RKO (cell line): ENCODE measurements at places on chromosomes 3 and 15.

DNA sequence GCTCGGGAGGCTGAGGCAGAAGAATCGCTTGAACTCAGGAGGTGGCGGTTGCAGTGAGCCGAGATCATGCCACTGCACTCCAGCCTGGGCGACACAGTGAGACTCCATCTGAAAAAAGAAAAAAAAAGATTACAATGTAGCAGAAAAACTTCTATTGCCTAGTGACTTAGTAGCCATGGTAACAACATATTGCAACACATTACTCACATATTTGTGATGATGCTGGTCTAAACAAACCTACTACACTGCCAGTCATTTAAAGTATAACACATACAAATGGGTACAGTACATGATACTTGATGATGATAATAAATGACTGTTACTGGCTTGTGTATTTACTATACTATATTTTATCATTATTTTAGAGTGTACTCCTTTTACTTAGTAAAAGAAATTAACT, 125.6 kb downstream of the PLOD2 start:
- DNase-seq = peak; percentile 8

DNA sequence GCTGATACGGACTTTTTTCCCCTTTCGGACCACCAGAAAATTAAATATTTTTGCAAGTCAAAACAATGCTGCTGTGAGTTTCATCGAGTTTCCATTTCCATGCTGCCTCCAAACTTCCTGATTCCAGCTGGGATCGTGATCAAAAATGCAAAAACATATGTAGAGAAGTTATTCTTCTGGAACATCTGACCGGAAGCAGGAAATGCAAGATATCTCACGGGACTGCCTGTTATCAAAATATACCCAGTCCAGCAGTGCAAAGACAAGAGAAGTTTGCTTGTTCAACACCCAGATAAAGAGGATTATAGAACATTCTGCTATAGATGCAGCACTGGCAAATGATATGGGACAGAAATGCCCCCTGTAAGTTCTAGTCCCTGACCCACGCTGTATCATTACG, 726.7 kb upstream of the NR2F2 start:
- DNase-seq = no peak

DNA sequence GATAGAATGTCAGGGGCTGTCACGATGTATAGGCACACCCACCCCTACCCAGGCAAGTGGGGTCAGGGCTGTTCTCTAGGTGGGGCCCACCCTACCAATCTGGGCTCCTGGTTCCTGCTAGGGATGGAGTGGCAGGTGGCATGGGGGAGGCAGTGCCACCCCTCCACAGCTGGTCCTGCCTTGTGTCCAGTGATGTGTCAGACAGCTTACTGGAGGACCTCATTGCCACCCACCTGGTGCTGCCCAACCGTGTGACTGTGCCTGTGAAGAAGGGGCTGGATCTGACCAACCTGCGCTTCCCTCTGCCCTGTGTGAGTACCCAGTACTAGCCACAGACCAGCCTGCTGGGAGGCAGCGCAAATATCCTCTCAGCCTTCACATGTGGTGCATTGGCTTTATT, 27.5 kb downstream of the ESYT3 start:
- DNase-seq = no peak

- DNase-seq = no peak
Measured at GRCh38 chr3:127743351-127744252, 70.8 kb downstream of the ABTB1 start.

- DNase-seq = no peak
Measured at GRCh38 chr15:88637436-88637835, 1.4 kb upstream of the ISG20 start.

DNA sequence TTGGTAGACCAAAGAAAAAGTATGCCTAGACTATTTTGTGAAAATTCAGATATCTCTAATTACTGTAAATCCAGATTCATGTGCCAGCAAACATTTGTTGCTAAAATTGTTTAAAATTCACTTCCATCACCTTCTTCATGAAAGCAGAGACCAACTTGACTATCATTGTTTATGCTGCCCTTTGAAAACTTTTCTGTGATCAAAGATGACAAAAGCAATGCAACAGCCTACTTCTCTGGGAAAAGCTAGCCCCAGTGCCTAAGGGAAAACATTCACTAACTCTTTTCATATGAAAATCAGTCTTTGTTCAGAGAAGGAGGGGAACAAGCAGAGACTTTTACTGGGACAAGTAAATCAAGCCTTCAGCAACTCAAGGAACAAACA, 178.0 kb upstream of the P2RY1 start:
- no peak for DNase-seq

DNA sequence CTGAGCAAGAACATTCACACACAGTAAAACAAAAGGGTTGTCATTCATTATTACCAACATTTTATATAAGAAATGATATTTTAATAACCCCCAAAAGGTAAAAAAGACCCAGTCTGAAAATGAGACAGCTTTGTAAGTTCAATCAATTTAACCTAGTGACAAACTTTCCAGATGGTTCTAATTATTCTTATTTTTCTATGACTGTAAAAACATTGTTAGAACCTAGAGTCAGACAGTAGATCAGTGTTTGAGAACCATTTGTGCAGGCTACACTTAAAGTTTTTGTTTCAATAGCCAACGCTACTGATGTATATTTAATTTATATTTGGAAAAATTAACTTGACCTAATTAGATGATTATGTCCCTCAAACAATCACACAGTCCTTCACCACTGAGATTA, 708.4 kb upstream of the CBLB start:
- no peak for DNase-seq

- no peak for DNase-seq
Measured at GRCh38 chr15:57460208-57460816, 84.0 kb downstream of the CGNL1 start.

- DNase-seq = no peak
Measured at GRCh38 chr3:49339581-49339940, 292 bp downstream of the USP4 start.

- no peak for DNase-seq
Measured at GRCh38 chr3:120471643-120472042, 20.9 kb upstream of the FSTL1 start.

DNA sequence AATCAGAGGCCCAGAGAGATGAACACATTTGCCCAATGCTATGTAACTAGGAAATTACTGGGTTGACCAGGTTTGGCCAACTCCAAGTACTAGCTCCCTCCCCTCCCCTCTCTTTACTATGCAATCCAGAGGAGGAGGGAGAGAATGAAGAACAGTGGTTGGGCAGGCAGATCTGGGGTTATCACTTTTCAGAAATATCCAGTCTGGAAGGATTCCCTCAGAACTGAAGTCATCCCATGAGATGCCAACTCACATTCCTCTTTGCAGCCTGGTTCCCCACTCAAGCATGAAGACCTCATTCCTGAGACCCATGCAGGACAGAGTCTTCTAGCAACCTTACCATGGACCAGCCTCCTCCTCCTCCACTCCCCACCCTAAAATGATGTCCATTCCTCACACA, 201.1 kb downstream of the TLE3 start:
- no peak for DNase-seq

DNA sequence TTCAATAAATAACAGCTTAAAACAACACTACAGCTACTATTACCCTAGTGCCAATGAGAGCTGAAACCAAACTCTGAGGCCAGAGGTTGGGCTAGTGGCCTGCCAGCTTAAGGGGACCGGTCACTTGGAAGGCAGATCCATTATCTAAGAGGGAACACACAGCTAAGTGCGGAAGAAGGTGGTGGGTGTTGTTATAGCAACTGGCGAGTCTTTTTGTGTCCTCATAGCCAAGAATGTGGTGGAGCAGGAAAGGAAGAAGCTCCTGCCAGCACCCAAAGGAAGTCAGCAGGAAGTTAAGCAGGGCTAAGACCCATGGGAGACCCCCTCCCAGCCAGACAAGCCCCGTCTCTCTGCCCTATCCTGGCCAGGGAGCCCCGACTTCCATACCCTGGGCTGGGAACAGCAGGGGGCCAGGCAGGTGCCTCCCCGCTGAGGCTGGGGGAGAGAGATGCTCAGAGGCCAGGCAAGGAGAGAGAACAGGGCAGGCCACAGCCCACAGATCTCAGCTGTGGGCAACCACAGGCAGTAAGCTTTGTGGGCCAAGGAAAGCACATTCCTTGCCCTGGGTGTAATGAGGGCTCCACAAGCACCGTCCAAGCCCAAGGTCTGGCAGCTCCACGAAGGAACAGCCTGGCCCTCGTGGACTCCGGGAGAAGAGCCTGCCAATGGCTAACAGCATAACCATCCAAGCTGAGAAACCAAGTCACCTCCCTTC, 34.0 kb upstream of the HRH1 start:
- DNase-seq = no peak

GRCh38 chr15:101488300-101489164, 975 bp downstream of the PCSK6 start:
- peak; percentile 28 for DNase-seq

DNA sequence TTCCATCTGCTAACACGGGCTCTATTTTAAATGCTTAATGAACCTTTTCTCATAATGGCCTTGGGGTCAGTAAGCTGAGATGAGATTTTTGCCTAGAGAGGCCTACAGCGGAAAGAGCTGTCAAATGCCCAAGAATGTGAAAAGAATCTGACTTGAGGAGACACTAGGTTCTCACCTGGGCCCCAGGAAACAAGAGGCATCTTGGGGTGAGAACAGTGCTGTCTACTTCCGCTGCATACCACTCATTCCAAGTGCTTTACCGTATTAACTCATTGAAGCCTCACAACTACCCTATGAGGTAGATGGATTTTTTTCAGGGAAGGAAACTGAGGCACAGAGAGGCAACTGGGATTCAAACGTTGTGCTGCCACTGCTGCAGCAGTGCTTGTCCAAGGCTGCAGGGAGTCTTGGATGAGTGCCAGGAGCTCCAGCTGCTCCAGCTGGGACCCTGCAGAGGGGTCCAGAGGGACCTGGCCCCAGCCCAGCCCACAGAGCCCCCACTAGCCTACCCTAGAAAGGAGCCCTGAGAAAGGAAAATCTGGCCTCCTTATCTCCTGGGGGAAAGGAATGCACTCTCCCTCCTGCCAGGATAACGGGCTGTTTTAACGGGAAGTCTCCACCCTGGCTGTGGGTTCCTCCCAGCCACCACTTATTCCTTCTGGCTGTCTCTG, 68.4 kb downstream of the SLC12A8 start:
- DNase-seq = no peak

DNA sequence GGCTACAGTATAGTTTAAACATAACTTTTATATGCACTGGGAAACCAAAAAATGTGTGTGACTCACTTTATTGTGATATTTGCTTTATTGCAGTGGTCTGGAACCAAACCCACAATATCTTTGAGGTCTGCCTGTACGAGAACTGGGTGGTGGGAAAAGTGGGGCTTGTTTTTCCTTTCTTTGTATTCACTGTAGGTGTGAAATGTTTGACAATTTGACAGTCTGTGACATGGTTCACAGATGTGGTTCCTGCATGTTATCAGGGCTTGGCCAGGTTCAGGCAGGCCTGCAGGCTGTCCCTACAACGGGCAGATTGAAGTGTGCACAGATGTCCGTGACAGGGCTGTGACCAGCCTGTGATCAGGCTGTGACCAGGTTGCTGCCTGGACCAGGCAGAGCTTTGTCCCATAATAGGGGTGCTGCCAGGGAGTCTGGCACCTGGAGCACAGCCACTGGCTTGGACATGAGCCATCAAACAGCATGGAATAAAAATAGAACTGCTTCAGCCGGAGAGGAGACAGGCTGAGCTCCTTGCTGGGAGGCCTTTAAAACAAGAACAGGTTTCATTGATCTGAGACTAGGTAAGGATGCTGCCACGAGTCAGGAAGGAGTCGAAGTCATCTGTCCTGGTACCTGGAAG, 61.0 kb downstream of the KLF13 start:
- no peak for DNase-seq

DNA sequence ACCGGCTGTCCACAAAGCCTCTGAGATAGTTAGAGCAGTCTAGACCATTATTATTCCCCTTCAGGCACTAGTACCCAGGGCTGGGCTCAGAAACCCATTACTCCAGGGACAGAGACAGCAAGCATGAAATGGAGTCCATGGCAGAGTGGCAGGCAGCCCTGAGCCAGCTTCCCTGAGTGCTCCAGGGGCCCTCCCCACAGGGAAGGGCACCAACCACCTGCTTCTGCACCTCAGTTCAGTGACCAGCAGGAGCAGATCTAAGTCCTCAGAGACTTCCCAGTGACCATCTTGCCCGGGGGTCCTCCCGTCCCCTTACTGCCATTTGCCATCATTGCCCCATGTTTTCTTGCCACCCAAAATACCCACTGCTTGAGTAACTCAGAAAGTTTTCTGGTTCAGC, 62.0 kb downstream of the DAPK2 start:
- DNase-seq = no peak

GRCh38 chr3:36924744-36925521, 19.9 kb downstream of the TRANK1 start:
- no peak for DNase-seq

DNA sequence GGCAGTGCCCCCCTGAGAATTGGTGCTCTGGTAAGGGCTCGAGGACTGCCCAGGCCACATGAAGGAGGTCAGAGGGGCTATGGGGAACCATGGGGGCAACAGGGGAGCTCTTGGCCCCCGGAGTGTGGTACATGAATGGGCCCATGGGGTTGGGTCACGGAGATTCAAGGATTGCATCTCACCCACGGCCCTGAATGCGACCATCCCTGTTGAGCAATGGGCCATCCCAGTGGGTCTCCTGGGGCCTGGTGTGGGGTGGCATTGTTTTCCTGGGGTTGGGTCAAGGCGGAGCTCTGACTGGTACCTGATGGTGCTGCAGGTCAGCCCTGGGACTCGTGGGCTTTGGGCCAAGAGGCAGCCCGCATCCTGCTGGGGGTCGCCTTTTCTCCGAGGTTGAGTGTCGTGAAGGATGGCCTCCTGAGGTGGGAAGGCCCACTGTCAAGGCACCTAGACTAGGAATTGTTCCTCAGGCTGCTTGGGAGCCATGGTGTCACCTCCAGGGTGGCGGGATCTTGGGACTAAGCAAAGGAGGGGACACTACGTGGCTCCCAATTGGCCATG, 198.3 kb downstream of the UBE3A start:
- DNase-seq = no peak

- no peak for DNase-seq
Measured at GRCh38 chr15:100253640-100254039, 88.1 kb downstream of the ADAMTS17 start.

DNA sequence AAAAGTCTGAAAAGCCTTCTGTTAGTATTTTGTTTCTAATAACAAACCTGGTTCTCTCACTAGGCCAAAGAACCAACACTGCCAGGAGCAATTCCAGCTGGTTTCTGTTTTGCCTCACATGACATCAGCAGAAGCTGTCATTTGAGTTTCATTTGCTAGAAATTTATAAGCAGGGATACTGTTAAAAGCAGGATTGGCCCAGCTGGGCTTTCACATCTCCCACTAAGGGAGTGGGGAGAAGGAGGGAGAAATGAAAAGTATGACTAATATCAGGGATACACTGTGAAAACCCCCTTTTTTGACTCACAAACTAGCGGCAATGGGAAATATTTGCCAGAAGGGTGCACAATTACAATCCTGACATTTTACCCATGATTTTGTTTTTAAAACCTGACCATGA, 5.3 kb downstream of the CCDC80 start:
- no peak for DNase-seq

GRCh38 chr3:61524933-61525332, 36.4 kb upstream of the PTPRG start:
- no peak for DNase-seq
